ENCODE measurements at places on chromosomes 4 and X. TPM values are rescaled to one million over a fixed set of nuclear protein-coding genes. Genes with fewer than 3 reads are reported as not detected.

Gene S100P
- not detected for total RNA-seq

Gene DIPK2B
- total RNA-seq: not detected

Gene CSAG1
- total RNA-seq: not detected

Gene FHIP1A
- total RNA-seq: 8.7 TPM

- no peak for DNase-seq
Measured at GRCh38 chr4:1808396-1808795, 15.3 kb downstream of the FGFR3 start.

DNA sequence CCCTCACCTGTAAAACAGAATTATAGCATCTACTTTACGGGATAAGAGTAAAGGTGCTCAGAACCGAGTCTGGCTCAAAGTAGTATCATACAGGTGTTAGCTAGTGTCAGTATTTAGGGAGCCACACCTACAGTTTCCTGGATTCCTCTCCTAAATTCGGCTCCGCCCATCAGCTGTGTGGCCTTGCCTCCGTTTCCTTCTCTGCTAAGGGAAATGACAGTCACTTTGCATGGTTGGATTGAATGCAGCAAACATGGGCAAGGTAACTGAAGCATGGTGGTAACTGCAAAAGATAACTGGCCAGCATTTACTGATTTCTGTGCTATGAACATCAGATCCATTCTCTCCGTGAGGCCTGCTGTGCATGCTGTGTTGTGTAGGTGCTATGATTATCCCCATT lies 2.8 kb downstream of the PPP1R3F start:
- no peak for DNase-seq

DNA sequence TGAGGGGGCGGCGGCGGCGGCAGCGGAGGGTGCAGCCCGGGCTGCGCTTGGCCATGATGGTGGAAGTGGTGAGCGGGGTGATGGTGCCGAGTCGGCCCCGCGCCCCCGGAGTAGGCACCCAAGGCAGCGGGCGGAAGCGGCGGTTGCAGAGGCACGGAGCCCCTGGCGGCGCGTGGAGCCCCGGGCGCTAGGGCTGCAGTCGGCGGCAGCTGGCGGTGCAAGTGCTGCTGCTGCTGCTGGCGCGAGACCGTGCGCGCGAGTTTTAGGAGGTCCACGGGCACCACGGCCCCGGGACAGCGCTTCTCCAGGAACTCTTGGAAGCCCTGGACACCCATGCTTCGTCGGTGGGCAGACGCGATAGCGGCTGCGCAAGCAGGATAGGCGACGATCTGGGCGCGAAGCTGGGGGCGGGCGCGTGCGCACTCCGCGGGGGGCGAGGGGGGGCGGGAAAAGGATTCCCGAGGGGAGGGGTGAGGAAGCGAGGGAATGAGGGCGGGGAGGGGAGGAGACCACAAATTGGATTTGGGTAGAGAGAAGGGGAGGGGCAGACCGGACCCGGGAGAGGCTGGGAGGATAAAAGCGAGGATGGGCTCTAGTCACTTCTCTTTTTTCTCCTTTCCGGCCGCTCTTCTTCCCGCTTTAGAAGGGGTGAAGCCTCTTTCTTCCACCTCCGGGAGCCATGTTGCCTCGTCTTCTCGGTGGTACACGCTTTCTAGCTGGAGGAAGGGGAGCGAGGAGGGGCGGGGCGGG lies at the start of gene FAM120C:
Gene FAM120C (minus strand): TSS at position 391 of the 750 bp plus-strand sequence. CDS start 56 bp downstream, at position 335.
- peak; percentile 79 for DNase-seq

- DNase-seq: no peak
Measured at GRCh38 chr4:122221322-122221721, 69.2 kb downstream of the BLTP1 start.
